Renal cortical epithelial cell (primary cell): ENCODE measurements at places on chromosomes 7 and 10. TPM values are rescaled to one million over a fixed set of nuclear protein-coding genes. Genes with fewer than 3 reads are reported as not detected.

- DNase-seq, result peak; percentile 78
These were observed 18.6 kb upstream of the VDAC2 start for GRCh38 chr10:75191821-75192568.

DNA sequence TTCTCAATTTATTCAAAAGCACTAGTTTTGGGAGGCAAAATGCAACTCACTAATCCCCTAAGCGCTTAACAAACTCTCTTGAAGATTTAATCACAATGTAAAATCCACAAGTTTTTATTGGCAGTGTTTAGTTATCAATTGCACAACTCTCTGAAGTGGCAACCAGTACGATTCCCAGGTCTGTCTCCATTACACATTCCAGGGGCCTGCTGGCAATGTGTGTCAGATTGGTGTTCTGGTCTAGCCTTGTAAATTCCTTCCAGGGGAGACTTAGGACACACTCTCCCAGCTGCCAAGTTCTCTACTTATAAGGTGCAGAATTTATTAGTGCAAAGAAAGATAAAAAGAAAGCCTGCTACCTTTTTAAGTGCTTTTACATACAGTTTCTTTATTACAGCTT is 164.7 kb upstream of the HPS1 start:
- no peak for DNase-seq

DNA sequence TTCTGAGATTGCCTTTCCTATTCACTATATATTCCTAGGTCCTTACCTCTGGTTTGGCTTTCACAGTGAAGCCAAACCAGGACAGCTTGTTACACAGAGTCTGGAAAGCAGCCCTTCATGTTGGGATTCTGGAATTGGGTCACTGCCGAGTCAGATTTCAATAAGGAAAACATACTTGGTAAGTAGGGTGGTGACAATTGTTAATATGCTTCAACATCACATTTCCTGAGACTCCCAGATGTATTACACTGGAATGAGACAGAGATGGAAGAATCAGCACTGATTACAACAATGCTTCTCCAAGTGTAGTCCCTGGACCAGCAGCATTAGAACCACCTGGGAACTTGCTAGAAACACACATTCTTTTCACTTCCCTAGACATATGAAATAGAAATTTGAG is 268.9 kb upstream of the SEMA3C start:
- DNase-seq, result no peak

DNA sequence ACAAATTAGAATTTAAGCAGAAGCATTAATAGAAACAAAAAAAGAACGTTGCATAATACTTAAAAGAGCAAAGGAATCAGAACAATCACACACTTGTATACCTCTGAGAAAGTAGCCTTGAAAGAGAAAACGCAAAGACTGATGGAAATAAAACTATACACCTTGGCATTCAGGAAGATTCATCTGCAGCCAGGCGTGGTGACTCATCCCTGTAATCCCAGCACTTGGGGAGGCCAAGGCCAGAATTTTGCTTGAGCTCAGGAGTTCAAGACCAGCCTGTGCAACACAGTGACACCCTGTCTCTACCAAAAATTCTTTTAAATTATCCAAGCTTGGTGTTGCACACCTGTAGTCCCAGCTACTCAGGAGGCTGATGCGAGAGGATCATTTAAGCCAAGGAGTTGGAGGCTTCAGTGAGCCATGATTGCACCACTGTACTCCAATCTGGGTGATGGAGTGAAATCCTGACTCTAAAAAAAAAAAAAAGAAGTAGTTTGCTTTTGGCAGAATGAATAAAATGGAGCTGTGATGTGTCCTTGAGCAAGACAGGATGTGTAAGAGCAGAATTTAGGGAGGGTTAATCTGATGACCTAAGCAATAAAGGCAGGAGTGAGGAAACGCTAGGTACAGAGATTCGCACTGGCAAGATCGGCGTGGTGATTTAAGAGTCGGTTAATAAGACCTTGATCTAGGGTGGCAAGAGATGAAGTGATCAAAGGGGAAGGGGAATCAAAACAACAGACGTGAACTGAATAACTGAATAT is 75.8 kb upstream of the NRP1 start:
- DNase-seq, result no peak

DNA sequence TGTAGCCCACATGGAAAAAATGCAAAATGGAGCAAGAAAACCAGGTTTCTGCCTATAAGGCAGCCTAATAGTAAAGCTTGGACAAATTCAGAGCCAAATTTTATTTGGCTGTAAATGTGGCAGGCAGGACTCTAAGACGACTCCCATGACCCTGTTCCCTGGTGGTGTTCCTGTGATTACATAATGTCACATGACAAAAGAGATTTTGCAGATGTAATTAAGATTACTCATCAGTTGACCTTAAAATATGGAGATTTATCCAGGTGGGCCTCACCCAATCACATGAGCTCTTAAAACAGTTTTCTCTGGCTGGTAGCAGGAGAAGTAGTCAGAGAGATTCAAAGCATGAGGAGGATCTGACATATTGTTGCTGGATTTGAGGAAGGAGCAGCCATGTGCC is 303.1 kb upstream of the IMMP2L start:
- no peak for DNase-seq

GRCh38 chr10:69360485-69361302 is 56.0 kb downstream of the TACR2 start:
- DNase-seq, result peak; percentile 78

DNA sequence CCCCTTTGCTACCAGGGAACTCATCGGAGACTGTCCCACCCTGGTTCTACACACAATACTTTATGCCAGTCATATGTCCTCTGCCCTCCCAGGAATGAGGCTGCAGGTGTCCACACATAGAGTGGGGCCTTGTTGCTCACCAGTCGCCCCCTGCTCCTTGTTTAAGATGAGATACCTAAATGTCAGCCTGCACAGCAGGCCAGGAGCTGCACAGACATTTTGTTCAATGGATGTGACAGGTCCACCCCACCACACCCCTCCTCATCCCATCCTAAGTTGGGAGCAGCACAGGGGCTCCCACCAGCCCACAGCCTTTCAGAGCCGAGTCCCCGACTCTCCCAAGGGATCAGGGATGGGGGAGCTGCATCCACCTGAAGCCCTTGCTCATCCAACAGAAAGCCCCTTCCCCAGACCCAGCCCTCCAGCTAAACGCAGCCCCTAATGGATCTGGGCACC is 6.2 kb upstream of the GRID1 start:
- no peak for DNase-seq

- DNase-seq, result no peak
These were observed 14.0 kb upstream of the ITGB8 start for GRCh38 chr7:20316706-20317105.

GRCh38 chr7:74365322-74366022 is 76.3 kb downstream of the CLIP2 start:
- DNase-seq, result peak; percentile 33

- DNase-seq, result peak; percentile 46
These were observed 21.3 kb downstream of the AVL9 start for GRCh38 chr7:32516551-32517100.

DNA sequence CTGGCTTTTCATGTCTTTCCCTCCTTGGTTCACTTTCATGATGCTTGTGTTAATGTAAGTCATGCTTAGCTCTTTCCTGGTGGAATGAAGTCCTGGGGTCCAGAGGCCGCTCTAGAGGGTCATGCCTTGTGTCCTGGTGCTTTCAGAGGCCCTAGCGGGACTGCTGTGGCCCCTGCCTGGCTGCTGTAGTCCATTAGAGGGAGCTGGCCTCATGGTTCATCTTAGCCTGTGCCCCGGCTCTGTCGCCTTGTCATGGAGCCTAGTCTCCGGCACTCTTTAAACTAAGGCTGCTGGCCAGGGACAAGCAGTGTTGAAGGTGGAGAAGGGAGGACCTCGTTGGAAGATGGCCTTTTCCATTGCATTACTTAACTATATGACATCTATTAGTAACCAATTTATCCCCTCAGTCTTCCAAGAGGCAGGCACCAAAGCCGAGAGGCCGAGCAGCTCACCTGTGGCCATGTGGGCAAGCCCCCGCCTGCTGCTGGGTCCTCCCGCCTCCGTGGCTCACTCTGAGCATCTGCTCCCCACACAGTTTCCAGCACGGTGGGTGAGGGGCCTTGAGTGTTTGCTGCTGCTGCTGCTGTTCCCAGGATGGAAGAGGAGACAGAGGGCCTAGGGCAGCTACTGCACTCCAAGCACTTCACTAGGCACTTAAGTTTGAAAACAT is 5.0 kb upstream of the NDUFB2 start:
- DNase-seq, result no peak

DNA sequence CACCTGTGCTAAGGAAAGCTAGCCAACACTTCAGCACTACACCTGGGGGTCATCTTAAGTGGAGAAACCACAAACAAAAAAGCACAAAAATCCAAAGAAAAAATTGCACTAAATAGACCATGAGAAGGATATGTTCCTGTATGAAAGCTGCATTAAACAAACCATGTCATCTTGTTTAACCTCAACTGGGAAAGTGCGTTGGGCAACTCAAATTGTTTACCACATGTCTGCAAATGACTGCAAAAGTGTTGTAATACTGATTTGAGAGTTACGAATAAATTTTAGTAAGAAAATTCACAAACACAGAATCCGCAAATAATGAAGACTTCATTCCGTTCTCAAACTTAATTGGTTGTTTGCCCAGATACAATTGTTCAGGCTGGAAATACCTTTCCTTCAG is 111.9 kb upstream of the EGFR start:
- DNase-seq, result no peak

DNA sequence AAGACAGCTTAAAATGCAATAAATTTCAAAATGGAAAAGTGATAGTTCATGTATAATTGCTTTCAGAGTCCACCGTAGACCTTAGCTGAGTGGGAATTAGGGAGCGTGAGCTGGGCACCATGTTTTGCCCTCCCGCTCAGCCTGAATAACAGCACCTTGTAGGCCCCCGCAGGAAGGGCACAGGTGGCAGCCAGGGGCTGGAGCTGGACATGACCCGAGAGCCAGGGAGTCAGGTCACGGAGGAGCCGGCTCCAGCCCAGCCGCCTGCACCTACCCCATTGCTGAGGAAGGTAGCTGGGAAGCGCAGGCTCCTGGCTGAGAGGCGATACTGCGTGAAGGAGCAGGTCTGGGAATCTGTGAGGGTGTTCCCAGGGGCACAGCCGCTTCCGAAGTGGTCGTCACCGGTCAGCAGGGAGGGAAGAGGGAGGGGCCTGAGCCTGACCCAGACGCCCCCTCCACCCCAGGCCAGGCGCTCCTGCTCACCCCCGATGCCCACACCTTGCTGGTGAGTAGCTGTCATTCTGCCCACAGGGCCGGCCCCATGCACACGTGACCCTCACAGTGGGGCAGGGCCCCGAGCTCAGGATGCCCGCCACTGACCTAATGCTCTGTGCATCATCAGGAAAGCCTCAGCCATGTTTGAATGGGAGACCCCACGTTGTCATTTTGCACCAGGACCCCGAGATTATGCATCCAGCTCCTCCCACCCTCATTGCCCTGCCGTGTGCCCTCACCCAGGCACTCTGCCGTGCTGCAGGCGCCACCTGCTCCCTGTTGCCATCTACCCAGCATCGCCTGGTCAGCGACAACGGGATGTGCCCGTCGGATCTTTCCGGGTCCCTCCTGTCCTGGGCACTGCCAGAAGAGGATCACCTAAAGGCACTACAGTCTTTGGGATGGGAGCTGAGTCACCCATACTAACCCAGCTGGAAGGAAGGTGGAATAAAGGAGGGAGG is 129.2 kb upstream of the TCERG1L start:
- DNase-seq, result no peak

DNA sequence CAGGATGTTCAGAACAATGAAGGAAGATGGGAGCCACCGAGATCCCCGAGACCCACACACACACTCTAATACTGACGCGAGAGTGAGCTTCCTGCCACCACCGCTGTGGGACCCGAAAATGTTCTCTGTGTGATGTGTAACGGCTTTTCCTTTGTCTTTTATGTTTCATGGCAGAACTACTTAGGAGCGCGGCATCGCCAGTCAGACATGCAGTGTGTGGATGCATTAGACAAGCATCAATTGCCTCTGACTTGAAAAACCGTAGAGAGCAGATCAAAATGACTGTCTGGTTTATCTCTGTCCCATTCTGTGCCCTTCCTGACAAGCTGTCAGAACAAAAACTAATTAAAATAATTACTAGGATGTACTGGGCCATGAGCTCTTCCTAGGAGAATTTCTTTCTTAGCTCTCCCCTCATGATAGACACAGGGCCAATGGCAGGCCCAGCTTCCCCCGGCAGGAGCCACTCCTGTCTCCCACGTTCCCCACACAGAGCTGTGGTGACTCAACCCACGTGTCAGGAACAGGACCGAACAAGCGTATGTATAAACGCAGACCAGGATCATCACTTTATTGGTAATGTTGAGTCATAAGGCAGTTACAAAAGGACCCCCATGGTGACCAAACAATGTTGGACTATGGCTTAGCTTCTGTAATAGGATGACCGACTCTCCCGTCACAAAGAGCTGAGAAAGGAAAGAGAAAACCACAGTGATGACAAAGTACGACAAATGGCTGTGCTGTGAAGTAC is 705.0 kb downstream of the PARD3 start:
- DNase-seq, result no peak

GRCh38 chr10:130998046-130998435 is 313.5 kb downstream of the TCERG1L start:
- DNase-seq, result no peak

GRCh38 chr10:123134915-123135414 is 805 bp upstream of the HMX3 start:
- DNase-seq, result no peak

DNA sequence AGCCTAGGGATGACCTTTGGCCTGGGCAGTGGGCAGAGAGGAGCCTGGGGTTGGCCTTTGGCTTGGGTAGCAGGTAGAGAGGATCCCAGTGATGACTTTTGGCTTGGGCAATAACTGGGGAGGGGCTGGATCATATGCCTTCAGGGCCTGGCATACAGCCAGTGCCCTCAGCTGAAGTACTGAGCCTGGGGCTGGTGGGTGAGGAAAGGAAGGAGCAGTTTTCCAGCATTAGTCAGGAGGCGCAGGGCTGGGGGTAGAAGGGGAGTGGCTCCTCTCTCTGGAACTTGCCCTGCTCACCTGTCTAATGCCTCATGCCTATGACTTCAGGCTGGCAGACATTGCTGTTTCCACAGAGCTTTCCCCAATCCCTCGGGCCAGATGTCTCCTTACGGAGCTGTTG is 15.2 kb upstream of the COMTD1 start:
- peak; percentile 74 for DNase-seq

DNA sequence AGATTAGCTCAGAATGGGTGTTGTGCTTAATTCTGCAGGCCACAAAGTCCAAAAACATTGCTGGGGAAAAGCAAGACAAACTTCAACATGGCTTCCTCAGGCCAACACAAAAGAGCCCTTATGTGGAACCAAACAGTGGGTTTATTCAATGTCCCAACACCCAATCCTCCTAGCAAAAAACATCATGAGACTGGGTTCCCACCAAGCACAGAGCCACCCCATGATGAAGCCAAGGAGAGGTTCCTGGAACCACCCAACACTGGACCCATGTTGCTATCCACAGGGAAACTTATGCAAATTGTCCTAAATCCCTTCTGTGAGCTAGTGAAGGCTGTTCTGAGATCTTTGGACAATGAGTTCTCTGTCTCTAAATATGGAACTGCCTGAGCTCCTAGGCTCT is 24.0 kb downstream of the SLC25A13 start:
- no peak for DNase-seq

Gene SMARCD3
- 3.8 and 15.0 TPM in 2 replicates for total RNA-seq

Gene GRID1
- total RNA-seq, result 0.17 and 0.20 TPM in 2 replicates

Gene PTPRE
- 9.9 and 19.6 TPM in 2 replicates for total RNA-seq

Gene ATP5F1C
- total RNA-seq, result 410 and 438 TPM in 2 replicates

Gene SFTPD
- total RNA-seq, result 0.30 TPM in 1 of 2 replicates, not detected in the other

Gene TM9SF3
- 164 and 169 TPM in 2 replicates for total RNA-seq

Gene SDK1
- 6.3 and 30.9 TPM in 2 replicates for total RNA-seq

Gene TNS3
- total RNA-seq, result 30.4 and 210 TPM in 2 replicates

Gene SHH
- 3.8 and 10.4 TPM in 2 replicates for total RNA-seq

Gene GFRA1
- 112 and 135 TPM in 2 replicates for total RNA-seq

Gene LIPF
- not detected in 2 replicates for total RNA-seq

Gene OR2A7
- total RNA-seq, result 1.7 and 5.6 TPM in 2 replicates

Gene LAMB1
- total RNA-seq, result 188 and 329 TPM in 2 replicates
